Stimulated activated CD4-positive, alpha-beta T cell treated with anti-CD3 and anti-CD28 coated beads, Interleukin-2, amount 100 ng/mL, for 4 hours (primary cell): ENCODE measurements at places on chromosomes 1 and 21.
A peak's percentile ranks its signal among the peaks of the same experiment; 100 is the strongest.

- no peak for DNase-seq
Observed at GRCh38 chr21:25790122-25790877, 55.5 kb downstream of the GABPA start.

DNA sequence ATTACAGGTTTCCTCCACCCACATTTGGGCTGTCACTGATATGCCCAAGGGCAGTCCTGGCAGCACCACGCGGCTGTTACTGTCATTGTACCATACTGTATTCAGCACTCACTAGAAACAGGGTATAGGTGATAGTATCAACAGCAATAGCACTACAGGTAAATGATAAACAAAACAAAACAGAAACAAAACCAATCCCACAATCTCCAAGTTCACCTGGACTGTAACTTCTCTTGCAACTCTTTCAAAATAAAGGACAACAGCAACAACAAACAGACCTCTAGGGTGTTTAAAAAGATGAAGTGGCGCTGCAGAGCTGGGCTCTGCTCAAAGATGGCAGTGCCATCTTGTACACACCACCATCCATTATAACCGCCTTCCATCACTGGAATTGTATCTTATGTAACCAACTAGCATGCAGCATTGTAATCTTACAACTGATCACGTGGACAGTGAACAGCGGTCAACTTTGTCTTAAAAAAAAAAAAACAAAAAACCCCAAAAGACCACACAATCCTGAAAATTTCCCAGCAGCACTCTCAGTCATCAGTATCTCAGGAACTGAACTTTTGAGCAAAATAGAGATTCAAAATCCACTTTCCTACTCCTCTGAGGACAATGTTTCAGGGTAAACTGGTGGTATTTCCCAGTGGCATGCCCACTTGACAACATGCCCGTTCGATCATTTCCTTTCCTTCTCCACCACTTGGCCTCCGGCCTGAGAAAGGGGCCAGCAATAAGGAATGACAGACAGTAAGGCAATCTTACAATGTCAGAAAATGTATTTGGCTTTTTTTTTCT is 3.8 kb downstream of the IRF2BP2 start:
- DNase-seq, result peak; percentile 59

- no peak for DNase-seq
Observed at GRCh38 chr1:52571783-52572182, 18.9 kb upstream of the TUT4 start.

DNA sequence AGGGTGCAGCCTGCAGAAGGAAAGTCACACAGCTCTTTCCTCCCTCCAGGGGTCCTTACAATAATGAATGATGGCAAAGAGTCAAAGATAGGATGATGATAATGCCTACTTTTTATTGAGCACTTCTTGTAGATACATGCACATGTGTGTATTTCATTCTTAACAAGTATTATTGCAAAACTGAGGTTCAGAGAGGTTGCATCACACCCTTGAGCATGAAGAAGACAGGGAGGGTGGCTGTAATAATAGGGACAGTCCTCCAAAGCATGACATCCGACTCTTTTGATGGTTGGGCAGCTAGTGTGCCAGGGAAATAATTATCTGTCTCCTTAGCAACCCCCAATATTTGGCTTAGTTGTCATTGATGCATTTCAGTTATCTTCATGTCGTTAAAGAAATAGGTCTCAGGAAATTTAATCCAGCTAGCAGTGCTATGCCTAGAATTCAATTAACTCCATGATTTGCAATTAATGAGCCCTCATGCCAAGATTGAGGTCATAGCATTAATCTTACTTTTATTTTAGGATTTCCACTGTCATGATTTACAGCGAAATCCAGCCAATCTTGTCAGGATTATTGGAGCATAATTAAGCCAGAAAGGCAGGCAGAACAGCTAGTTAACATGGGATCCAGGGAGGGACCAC is 35.0 kb downstream of the DNAJC6 start:
- no peak for DNase-seq

DNA sequence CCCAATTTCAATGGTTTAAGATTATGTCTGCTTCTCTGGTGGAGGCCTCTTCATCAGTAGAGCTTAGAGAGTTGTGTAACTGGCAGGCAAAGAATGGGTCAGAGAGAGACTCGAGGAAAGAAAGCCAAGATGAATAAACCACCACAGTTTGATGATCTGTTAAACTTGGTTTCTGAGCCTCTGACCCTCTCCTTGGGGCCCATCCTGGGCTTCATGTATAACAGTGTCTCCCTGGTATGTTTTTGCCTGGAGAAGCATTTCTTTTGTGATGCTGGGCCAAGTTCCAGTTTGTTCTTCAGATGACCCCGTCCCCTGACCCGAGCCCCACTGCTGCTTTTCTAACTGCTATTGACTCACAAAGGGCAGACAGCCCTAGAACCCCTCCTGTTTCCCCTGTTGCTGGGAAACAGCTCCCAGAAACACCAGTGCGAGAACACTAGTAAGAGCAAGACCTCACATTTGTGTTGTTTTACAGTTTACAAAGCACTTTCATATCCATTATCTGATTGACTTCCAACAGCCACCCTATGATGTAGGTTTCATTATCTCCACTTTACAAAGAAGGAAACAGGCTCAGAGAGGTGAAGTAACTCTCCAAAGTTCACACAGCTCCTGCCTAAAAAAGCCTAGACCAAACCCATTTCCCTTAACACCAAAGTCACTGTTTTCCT is 9.0 kb downstream of the CD2 start:
- DNase-seq, result no peak

DNA sequence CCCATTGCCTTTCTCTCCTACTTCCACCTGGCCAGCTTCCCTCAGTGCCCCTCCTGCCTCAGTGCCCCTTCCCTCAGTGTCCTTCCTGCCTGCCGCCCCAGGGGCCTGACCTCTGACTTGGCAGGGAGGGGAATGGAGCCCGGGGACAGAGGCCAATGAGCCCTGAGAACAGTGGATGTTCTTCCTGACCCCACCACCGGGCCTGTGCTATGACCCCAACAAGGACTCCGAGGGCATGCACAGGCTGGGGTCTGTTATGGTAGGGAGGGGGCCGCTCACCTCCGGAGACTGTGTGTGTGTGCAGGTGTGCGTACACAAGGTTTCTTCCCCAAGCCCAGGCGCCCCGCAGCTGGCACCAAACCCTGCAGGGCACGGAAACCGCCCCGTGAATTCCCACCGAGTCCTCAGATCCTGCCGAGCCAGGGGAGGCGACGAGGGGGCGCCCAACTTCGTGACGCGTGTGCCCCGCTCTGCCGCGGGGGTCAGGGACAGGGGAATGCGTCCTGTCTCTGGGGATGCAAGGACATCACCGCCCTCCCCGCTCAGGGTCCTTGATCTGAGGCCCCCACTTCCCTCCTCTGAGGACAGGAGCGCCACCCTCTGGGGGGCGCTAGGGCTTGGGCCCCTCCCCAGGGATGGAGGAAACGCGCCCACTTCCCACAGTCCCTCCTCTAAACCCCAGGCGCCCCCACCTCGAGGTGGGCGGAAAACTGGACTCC is 766 bp downstream of the RAP1GAP start:
- DNase-seq, result no peak

- no peak for DNase-seq
Observed at GRCh38 chr1:11725616-11726015, 10.3 kb upstream of the AGTRAP start.

DNA sequence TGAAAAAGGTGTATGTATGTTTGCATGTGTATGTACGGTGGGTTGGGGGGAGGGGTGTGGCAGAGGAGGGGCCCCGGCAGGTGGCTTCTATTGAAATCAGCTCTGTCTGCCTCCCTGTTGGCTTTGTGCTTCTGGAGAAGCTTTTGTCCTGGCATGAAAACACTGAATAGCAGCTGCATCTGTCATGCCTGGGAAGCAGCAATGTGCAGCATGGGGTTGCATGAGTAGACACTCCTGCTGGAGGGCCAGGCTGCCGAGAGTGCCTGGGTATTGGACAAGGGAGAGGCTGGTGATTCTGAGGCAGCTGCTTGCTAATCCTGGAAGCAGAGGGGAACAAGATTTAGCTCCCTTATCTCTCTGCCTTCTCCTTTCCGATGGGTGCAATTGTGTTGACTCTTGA is 20.5 kb downstream of the MAPKAPK2 start:
- DNase-seq, result no peak

- no peak for DNase-seq
Observed at GRCh38 chr21:33111577-33111976, 41.6 kb downstream of the OLIG1 start.

- no peak for DNase-seq
Observed at GRCh38 chr1:245546875-245547274, 392.1 kb downstream of the KIF26B start.

- DNase-seq, result no peak
Observed at GRCh38 chr1:25731626-25732370, 68.2 kb upstream of the SELENON start.

DNA sequence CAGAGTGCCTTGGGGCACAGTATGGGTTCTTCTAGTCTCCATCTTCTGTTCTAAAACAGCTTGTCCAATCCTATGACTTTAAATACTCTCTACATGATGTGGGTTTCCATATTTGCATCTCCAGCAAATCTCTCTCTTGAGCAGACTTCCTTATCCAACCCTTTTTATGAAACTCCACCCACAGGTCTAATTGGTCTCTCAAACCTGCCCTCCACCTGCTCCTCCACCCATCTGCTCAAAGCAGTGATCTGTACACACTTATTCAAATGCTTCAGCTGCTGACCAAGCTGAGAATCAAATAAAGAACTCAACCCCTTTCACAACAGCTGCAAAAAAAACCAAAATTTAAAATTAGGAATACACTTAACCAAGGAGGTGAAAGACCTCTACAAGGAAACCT is 11.5 kb downstream of the MCOLN2 start:
- no peak for DNase-seq
